ENCODE measurements at places on chromosomes 2 and 18.
A peak's percentile ranks its signal among the peaks of the same experiment; 100 is the strongest.

- no peak for DNase-seq
These were observed 155.0 kb downstream of the CERS6 start for GRCh38 chr2:168611091-168611490.

DNA sequence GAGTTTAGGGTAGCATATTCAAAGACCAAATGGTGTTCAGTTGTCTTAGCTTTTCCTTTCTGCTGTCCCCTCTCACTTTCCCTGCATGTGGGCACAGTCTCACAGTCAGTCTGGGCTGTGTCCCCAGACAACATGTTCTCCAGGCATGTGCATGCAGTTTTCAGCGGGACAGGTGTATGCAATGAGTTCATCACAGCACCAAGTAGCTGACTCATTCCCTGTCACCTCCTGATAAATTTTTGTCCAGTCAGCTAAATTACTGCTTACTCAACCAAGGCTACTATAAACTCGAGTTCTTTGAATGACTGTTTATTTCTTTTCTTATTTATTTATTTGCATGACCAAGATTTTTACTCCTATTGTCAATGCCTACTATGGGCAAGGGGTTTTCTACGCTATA, 148.8 kb upstream of the CDH19 start:
- no peak for DNase-seq

GRCh38 chr2:180169474-180169873, 162.4 kb upstream of the CWC22 start:
- no peak for DNase-seq

- DNase-seq: no peak
These were observed 155.6 kb downstream of the TSN start for GRCh38 chr2:121911036-121911435.

DNA sequence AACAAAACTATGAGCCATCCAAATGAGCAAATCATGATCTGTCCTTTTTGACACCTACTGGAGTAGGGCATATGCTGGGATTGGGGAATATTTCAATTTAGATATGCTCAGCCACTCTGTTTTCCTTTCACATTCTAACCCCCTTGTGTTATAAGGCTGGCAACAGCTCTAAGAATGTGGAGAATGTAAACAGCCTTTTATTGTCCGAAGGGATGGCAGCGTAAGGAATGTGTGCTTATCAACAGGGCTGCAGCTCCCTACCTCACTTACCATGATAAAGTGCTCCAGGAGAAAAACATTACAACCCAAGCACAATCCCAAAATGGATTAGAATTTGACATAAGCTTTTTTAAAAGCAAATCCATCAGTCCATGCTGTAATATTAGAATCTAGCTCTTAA, 2.2 kb downstream of the NXPH2 start:
- no peak for DNase-seq

DNA sequence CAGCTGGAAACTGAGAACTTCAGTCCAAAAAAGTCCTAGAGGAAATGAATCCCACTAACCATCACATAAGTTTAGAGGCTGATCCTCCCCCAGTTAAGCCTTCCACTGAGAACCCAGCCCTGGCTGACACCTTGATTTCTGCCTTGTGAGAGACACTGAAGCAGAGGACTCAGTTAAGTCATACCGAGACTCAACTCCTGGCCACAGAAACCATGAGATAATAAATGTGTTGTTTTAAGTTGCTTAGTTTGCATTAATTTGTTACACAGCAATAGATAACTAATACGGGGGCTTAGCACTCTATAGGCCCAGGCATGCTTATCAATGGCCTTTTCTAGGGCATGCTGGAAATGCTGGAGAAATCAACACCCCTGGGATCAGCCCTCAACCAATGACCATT, 3.4 kb upstream of the ADD2 start:
- DNase-seq: no peak

- no peak for DNase-seq
These were observed 274.9 kb downstream of the CLIP4 start for GRCh38 chr2:29390136-29390535.

DNA sequence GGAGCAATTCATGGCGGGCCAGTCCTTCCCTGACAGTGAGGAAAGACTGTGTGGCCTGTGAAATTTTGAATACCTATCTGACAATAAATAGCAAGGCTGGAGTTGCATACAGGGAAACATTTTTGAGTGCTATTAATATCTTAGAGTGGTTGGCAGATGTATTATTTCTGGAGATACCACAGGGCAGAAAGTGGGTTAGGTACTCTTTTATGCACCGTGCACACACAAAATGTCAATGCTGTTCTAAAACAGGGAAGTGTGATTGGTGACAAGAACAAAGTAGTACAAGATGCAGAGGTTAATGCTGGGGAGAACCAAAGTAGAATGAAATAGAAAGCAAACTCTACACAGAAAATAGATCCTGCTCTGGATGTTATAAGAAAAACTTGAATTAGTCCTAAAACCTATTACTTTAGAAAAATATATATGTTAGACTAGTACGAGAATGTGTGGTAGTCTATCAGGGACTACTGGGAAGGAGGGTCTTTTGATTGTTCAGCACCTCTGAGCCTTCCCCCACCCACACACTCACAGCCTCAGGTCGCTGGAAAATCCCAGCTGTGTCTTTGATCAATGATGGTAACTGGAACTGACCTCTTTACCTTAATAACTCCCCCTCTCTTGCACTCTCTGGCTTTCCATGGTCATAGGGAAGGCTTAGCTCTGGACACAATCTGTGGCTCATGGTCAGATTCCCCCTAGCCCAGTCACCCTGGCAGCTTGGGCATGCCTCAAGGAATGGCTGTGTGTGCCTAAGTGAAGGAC, 58.2 kb downstream of the SERPINB8 start:
- DNase-seq: no peak

DNA sequence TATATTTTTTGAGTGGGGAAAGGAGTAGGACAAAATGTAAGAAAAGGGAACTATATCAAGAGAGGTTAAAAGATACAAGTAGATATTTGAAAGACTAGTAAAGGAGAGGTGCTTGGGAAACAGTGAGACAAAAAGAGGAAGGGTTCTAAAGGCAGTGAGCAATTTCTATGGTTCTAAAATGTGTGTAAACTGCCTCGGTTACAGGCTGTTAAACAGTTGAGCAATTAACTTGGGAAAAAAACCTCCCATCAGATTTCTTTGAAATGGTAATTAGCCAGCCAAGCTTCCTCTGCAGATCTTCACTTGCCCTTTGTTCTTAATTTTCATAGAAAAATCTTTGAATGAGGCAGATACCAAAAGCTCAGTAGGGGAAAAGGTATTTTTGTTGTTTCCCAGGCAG, 238.7 kb upstream of the KCNH7 start:
- DNase-seq: no peak

DNA sequence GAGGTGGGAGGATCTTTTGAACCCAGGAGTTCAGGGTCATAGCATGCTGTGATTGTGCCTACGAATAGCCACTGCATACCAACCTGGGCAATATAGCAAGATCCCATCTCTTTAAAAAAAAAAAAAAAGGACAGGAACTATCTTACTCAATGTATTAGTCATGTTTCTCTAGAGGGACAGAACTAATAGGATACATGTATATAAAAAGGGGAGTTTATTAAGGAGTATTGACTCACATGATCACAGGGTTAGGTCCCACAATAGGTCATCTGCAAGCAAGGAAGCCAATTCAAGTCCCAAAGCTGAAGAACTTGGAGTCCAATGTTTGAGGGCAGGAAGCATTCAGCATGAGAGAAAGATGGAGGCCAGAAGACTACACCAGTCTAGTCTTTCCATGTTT, 18.8 kb upstream of the CASP10 start:
- no peak for DNase-seq

DNA sequence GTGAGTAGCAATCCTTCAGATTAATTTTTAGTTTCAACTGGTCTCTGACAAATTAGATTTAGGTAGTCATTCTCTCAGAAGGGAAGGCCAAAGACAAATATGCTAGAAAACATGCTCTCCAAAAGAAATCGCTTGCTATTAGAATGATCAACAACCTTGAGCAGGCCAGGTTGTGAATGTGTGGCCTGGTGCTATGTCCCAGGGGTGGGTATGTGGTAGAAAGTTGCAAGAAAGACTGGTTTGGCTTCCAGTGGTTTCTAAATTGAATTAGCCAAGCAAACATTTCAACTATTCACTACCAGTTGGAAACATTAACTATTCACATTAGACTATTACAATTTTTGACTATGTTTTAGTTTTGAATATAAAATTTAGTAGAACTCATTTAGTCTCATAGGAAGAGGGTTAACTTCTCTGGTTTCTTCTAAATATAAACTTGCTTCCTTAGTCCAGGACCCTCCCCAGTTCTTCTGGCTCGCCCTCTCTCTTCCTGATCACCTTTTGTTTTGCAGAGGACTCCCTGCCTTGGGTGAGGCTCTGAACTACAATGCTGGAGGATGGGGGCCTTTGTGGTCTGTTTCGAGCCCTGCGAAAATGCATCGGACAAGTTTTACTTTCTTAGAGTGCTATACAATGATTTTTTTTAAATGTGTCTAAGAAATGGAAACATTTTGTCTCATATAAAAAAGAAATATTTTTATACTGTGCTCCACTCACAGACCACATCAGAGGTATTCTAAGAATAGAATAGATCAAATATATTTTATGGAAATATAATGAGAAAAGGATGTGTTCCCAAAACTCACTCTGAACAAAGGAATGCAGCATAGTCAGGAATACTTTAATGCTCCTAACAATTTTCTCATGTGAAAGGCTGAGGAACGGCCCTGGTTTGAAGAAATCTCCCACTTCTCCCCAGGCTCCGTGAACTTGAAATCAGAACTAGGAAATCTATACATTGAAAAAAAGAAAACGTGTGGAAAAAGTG, 375.0 kb upstream of the ZEB2 start:
- no peak for DNase-seq

GRCh38 chr18:65934874-65935273, 184.1 kb downstream of the CDH7 start:
- no peak for DNase-seq

DNA sequence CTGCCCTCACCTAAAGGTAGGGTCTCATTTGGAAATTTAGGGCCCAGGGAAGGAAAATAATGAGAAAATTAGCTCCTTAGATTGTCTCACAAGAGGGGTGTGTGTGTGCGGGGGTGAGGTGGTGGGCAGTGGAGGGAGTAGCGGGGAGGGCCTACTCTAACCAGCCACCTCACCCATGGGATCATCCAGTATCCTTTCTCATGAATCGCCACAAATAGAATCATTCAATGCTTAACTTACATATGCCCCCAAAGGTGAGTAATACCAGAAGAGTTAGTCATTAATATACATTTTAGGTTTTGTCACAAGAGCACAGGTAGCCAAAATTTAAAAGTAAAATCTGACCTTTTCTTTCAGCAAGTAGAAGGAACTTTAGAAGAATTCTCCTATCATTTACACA, 122.1 kb downstream of the PLEKHM3 start:
- DNase-seq: no peak

GRCh38 chr2:30686669-30687068, 120.6 kb downstream of the CAPN13 start:
- no peak for DNase-seq

DNA sequence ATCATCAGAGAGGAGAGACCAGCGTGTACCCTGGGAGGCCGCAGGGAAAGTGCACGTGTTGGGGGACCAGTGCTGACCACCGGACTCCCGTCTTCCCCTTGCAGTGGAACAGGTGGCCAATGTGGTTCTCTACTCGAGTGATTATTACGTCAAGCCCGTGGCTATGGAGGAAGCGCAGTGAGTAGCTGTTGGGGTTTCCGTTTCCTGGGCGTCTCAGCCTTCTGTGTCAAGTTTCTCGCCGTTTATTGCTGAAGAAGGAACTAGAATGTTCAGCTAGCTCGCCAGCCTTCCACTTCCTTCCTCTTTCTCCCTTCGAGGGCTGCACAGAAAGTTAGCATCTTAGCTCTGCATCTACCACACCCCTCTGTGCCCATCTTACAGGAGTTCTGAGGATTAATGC, 22.8 kb upstream of the DGKD start:
- peak; percentile 92 for DNase-seq

DNA sequence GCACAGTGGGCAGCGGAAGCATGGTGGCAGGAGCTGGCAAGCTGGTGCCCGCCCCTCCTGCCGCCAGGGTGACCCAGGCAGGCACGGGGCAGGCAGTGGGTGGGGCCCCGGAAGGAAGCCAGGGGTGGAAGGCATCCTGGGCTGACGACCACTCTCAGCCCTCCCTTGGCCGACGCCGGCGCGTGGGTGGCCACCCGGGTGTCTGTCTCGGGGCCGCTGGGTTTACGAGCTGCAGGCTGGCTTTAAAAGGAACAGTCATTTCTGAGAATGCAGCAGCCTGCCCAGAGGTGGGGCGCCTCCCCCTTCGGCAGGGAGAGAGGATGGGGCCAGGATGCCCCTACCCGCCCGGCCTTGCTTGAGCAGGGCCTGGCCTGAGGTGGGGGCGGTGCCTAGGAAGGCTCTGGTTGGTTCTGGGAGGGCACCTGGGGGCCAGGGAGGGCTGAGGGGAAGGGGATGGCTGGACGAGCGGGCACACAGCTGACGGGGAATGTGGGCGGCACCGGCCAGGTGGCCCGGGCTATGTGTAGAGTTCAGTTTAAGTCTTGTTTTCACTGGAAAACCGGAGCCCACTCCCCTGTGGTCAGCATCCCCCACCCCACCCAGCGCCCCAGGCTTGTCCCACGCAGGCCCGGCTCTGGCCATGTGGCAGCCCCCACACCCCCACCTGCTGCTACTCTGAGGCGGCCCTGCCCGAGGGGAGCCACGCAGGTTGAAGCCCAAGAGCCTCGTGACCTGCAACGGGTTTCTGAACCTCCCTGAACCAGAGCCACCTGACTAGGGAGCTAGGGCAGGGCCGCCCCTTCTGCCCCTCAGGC, 6.3 kb downstream of the BOK start:
- DNase-seq: no peak

- no peak for DNase-seq
These were observed 46.7 kb upstream of the ITGA6 start for GRCh38 chr2:172380436-172381274.

DNA sequence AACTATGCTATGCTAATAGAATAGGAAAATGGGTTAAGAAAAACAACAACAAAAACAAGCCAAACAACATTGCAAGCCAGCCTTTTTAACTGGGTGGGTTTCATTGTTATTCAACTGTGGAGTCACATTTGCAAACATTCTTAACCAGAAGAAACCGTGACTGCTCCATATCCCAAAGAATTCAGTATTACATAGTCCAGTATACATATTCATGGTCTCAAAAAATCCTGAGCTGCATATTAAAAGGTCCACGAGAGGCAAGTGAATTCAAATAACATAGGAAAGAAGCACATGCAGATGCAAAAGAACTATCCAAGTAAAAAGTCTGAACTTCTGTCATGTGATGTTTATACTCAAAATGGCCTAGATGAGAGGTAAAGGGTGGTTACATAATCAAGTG, 179.1 kb upstream of the ETAA1 start:
- DNase-seq: no peak

GRCh38 chr2:223760838-223761502, 76.4 kb downstream of the AP1S3 start:
- peak; percentile 60 for DNase-seq

GRCh38 chr2:208265371-208265800, 669 bp upstream of the PIKFYVE start:
- DNase-seq: peak; percentile 44

GRCh38 chr2:31168291-31168690, 30.1 kb upstream of the GALNT14 start:
- DNase-seq: no peak

GRCh38 chr2:215811003-215811402, 202.3 kb downstream of the MREG start:
- DNase-seq: no peak

Measured in CD4-positive, alpha-beta T cell treated with Interleukin-1 beta for 1 hour (primary cell).